Dorsolateral prefrontal cortex (tissue), 122 donors: ENCODE measurements at places on chromosomes 6 and 20.

GRCh38 chr6:158768436-158768835, 50.7 kb downstream of the EZR start:
- DNase-seq, result no peak

GRCh38 chr6:13487122-13488014, at the start of gene GFOD1:
Gene GFOD1, minus strand, starts transcription at chr6:13487600. Its CDS starts 710 bp downstream, at chr6:13486890.
- DNase-seq, result peak; percentile 74

- peak; percentile 79 for DNase-seq
Observed at GRCh38 chr6:40855168-40855880, 183.7 kb downstream of the UNC5CL start.

GRCh38 chr6:82740072-82740471, 325.6 kb downstream of the UBE3D start:
- DNase-seq, result no peak

DNA sequence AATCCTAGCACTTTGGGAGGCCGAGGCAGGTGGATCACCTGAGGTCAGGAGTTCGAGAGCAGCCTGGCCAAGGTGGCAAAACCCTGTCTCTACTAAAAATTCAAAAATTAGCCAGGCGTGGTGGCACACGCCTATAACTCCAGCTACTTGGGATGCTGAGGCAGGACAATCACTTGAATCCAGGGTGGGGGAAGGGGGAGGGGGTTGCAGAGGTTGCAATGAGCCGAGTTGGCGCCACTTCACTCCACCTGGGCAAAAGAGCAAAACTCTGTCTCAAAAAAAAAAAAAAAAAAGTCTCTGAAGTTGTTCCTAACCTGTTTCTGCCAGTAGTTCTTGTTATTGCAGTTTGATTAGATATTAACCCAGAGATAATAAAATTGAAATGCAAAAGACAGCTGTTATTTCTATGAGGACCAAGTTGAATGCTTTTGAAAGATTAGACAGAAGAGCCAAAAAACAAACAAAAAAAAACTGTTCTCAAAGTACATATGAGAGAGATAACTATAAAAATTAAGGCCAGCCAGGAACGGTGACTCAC, 22.6 kb downstream of the PIGU start:
- no peak for DNase-seq

GRCh38 chr6:149961728-149962425, 1.9 kb upstream of the ULBP1 start:
- DNase-seq, result no peak

DNA sequence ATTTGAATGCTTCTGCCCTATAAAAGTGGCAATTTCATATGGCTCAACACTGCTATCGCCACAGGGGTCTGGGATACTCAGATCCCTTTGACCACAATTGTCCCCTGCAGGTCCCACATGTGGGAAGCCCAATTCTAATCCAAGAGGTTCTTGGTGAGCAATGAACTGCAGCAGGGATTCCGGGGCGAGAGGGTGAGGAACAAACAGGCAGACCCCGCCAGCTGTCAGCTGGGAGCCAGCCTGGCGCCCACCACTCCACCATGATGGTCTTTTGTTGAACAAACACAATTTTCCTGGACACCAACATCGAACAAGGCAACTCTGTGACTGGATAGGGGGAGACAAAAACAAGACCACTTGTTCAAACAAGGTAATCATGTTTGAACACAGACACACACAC, 80.5 kb downstream of the TMEM242 start:
- no peak for DNase-seq

DNA sequence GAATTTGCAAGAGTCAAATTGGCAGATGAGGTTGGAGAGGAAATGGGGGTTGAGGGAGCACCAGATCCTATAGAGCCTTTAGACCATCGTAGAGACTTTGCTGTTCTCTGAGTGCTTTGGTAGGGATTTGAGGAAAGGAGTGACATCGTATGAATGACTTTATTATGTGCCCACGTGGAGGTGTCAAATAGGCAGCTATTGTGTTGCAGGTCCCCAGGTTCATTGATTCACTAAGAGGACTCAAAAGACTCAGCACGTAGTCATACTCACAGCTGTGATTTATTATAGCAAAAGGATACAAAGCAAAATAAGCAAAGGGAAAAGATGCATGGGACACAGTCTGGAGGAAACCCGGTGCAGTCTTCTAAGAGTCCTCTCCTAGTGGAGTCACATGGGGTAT, 2.2 kb downstream of the MTRES1 start:
- DNase-seq, result no peak

DNA sequence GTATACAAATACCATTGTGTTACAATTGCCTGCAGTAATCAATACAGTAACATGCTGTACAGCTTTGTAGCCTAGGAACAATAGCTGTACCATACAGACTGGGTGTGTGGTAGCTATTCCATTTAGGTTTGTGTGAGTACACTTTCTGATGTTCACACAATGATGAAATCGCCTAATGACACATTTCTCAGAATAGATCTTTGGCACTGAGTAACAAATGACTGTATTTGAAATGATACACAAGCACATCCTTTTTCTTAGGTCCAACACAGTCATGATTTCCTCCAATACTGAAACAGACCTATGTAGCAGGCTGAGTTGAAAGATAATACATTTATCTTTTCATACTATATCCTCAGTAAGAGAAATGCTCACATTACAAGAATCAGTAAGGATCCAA, 13.9 kb downstream of the KHDRBS2 start:
- no peak for DNase-seq

DNA sequence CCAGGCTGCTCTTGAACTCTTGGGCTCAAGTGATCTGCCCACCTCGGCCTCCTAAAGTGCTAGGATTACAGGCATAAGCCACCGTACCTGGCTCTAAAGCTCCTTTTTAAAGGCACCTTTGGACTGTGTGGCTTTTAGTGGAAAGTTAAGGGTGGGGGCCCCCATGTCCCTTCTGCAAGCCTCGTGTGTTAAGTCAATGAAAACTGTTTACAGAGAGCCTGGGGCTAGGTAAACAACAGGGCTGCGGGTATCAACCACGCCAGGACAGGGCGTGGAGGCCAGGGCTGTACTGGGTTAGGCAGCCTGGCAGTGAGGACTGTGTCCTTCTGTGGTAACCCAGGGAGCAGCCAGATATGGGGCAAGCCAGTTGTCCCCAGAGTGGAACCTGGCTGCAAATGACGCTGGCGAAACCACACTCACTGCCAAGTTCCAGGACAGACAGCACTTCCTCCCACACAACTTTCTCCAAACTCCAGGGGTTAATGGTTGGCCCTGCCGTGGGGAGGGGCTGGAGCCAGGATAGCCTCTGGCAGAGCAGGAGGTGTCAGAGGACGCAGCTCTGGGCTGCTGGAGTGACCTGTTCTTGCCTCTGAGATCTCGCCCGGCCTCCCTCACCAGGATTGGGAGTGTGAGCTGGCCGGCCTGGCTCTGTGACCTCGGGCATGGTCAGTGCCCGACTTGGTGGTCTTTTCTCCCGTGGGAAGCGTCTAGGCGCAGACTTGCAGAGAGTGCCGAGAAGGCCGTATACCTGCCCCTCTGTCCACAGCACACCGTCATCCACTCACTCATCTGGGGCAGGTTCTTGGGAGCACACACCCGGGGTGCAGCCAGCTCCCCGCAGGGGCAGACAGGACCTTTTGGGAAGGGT, 3.2 kb downstream of the SLC17A9 start:
- DNase-seq, result no peak

DNA sequence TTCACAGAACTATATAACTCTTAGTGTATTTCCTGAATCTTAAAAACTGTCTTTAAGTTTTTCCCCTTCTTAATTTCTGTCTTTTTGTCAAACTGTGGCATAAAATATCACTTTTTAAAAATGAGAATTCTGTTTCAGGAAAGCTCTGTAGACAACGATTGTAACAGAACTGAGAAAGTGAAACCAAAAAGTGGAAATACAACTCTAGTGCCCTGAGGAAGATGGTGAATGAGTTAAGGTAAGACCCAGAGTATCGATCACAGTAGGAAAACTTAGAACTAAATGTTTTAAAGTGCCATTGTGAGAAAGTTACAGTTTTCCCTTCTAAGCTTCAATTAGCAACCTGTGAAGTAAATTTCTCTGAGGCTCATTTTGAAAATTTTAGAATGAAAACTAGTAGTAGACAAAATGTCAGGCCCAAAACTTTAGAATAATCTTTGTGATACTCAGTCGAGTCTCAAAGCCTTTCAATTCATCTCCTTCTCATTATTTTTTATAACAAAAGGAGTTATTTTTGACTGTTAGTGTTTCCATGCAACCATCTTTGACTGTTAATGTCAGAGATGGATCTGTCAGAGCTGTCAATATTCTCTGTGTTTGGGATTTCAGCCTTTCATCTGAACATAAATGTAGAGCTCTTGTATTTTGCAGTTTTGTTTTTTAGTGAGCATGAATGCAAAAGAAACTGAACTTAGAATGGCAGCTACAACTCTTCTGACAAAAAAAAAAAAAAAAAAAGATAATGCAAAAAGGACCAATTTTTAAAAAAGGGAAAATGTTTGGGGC, 19.0 kb upstream of the TRDN start:
- DNase-seq, result no peak

- DNase-seq, result no peak
Observed at GRCh38 chr6:90730151-90730673, 143.3 kb upstream of the MAP3K7 start.

- DNase-seq, result no peak
Observed at GRCh38 chr6:34056305-34057108, 89.4 kb downstream of the GRM4 start.

DNA sequence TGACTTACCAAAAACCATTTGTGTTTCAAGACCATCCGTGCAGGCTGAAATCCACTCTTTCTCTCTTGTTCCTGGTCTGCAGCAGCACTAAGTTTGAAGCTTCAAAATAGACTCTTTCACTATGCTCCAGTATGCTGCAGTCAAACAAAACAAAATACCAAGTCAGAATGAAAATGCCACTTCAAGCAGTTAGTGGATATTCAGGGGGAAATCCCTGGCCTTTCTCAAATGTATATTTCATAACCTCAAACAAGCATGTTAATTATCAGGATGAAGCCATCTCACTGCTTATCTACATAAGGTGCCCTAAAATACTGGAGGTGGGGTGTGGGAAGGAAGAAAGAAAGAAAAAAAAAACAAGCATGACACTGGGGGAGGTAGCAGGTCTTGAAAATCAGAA, 103.5 kb downstream of the ATXN1 start:
- DNase-seq, result no peak

GRCh38 chr6:31356946-31357466, at the start of gene HLA-B:
Gene HLA-B, minus strand, starts transcription at chr6:31357179. Its CDS starts 21 bp downstream, at chr6:31357158.
- DNase-seq, result peak; percentile 74

DNA sequence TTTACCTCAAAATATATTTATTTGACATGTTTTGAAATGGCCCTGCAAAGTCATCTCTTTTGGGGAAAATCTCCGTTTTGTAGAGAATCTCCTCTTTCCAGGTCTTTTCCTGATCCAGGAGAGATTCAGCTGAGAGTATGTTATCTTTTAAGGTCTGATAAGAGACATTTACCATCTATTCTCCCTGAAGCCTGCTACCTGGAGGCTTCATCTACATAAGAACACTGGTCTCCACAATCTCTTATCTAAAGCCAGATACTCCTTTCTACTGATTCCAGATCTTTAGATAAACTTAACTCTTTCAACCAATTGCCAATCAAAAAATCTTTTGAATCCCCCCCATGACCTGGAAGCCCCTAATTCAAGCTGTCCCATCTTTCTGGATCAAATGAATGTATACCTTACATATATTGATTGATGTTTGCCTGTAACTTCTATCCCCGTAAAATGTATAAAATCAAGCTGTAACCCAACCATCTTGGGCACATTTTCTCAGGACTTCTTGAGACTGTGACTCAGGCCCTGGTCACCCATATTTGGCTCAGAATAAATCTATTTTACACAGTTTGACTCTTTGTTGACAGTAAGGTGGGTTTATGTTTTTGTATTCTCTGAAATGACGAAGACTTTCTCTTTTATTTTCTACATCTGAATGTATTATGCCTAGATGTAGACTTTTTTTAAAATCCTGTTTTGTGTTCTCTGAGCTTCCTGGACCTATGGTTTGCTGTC, 95.5 kb downstream of the ECT2L start:
- no peak for DNase-seq

GRCh38 chr20:12358006-12358654, 440.4 kb downstream of the BTBD3 start:
- DNase-seq, result no peak

- DNase-seq, result no peak
Observed at GRCh38 chr6:11631008-11631407, 93.5 kb downstream of the TMEM170B start.

- no peak for DNase-seq
Observed at GRCh38 chr6:583116-583515, 73.8 kb downstream of the HUS1B start.

DNA sequence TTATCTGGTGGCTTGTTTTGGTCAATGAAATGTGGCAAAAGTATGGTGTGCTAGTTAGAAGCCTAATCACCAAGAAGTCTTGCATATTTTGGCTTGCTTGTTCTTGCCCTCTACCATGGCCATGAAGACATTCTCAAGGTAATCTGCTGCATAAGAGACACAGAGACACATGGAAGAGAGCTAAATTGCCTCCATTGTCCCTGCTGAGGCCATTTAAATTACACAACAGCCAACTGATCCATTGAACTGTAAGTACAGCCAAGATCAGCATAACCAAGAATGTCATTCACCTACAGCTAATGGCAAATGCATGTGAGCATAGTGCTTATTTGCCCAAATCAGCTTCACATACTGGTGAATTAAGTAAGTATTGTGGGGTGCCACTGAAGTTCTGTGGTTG, 603.8 kb downstream of the FRK start:
- no peak for DNase-seq

DNA sequence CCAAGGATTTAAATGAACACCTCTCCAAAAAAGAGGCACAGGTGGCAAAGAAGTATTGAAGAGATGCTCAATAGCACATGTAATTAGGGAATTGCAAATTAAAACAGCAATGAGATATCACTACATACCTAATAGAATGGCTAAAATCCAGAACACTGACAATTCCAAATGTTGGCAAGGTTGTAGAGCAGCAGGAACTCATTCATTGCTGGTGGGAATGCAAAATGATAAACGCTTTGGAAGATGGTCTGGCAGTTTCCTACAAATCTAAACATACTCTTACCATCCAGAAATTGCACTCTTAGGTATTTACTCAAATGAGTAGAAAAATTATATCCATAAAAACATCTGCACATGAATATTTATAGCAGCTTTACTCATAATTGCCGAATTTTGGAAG, 17.0 kb downstream of the CD93 start:
- DNase-seq, result no peak

DNA sequence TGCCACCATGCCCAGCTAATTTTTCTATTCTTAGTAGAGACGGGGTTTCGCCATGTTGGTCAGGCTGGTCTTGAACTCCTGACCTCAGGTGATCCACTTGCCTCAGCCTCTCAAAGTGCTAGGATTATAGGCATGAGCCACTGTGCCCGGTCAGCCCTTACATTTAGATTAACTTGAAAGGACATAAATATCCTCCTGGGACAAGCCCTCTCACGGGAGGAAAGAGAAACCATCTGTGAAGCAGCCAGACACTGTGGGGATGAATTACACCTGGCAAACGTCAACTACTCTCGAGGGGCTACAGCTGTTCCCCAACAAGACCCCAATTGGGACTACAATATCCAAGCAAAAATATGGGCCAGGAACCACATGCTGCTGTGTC, 32.7 kb upstream of the SAMHD1 start:
- no peak for DNase-seq

DNA sequence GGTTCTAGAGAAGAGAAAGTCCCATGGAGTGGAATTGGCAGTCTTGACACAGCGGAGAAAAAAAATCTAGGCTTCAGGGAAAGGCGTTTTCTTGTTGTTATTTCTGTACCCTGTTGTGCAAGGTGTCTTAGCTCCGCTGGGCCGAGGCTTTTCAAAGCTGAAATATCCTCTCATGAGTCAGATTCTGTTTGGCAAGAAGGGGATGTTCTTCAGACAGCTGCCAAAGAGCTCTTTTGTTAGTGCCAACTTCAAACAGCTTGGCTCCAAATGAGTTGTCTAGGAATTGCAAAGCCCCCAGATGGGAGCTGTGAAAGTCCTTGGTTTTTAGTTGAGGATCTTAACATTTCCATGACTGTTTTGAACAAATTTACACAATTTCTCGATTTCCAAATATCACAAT, 45.6 kb downstream of the LRRN4 start:
- peak; percentile 15 for DNase-seq
